Motor neuron (in vitro differentiated cells): ENCODE measurements at places on chromosomes 5 and 9.

- ATAC-seq = no peak
Observed at GRCh38 chr5:136631186-136631585, 265.8 kb upstream of the TRPC7 start.

DNA sequence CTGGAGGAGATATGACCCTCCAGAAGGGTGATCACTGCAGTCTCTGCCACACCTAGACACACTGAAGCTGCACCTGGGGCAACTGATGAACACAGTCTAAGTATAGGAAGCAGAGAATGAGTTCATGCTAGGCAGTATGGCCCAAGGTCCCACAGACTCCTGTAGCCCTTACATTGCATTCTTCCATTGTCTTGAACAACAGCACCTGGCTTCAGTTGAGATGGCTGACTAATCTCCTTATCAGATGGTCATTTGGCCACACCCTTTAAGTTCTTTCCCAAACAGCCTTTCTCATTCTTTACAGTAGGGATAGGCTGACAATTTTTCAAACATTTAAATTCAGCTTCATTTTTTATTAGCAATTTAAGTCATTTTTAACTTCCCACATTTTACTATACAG, 23.1 kb downstream of the CENPK start:
- ATAC-seq = peak; percentile 77

GRCh38 chr5:103369125-103370120, 110.9 kb downstream of the MACIR start:
- no peak for ATAC-seq

GRCh38 chr9:97847474-97848214, 5.4 kb upstream of the FOXE1 start:
- ATAC-seq = no peak

DNA sequence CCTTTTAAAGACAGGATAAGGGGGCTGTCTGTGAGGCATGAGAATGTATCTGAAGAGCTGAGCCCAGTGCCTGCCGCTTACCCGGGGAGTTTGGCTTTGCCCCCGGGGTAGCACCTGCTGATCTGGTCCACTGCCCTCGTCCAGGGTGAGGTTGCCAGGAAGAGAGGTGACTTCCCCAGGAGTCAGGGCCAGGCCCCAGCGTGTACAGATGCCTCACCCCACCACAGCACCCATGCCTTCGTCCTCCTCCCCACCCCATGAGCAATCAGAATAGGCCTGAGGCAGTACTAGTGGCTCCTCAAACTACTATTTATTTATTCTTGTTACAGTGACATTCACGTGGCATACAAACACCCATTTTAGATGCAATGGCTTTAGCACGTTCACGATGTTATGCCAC, 15.7 kb upstream of the AIF1L start:
- ATAC-seq = no peak

DNA sequence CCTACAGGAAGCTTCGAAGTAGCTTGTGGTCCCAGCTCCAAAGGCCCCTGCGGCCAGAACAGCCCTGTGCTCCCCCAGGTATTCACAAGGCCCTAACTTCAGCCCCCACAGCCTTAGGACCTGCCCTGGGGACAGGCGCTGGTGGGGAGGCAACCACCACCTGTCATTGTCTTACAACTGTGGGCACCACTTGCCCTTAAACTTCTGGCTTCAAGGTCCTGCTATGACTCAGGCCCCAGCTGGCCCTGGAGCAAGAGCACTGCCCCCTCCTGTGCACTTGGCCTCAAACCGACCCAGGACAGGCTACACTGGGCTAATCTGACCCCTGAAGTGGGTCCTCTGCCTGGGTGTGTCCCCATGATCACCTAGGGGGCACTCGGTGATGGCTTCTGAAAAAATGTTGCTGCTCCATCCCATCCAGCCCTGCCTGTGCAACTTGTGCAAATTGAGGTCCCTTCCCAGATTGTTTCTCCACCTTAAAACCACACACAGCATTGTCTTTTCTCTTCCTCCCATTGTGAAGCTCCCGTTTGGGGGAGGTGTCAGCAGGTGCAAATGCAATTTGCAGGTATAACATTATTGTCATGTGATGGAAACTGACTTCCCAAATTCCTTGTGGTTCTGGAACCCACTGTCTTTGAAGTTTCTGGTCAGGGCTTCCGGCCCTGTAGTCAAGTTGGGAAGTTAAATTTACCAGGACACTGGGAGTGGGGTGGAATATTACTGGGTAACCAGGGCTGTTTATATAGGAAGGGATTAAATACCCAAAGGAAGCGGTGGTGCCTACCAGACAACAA, 1.1 kb upstream of the PROB1 start:
- ATAC-seq = no peak

DNA sequence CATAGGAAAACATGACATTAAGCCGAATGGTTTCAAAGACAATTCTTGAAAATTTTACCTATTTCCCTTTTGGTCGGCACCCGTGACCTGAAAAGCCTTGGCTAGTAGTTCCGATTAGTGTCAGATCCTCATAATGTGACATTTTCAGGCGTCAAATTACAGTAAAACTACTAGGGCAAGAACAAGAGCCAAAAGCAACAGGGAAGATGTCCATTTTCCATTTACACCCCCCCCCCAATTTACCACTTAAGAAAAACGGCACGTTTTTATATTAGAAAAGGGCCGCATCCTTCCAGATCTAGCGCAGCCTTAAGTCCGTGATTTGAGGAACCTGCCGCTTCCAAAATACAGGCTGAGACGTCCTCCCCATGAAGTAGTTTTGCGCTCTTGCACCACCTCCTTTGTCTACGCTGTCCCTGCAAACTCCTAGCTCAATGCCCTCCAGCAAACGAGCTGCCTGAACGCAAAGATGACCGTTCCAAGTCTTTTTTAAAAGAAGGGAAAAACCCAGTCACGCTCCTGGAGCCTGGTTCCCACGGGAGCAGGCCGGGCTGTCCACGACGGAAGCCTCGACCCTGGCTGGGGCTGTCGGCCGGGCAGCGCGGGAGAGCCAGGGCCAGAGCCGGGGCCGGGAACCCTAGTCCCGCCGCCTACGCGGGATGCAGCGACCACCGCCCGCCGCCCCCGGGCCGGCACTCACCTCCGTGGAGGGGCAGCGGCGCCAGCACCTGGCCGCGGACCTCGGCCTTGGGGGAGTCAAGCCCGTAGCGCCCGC, 616 bp downstream of the RNF130 start:
- ATAC-seq = peak; percentile 42
